ENCODE measurements at places on chromosomes 11 and 22.
A peak's percentile ranks its signal among the peaks of the same experiment; 100 is the strongest.

DNA sequence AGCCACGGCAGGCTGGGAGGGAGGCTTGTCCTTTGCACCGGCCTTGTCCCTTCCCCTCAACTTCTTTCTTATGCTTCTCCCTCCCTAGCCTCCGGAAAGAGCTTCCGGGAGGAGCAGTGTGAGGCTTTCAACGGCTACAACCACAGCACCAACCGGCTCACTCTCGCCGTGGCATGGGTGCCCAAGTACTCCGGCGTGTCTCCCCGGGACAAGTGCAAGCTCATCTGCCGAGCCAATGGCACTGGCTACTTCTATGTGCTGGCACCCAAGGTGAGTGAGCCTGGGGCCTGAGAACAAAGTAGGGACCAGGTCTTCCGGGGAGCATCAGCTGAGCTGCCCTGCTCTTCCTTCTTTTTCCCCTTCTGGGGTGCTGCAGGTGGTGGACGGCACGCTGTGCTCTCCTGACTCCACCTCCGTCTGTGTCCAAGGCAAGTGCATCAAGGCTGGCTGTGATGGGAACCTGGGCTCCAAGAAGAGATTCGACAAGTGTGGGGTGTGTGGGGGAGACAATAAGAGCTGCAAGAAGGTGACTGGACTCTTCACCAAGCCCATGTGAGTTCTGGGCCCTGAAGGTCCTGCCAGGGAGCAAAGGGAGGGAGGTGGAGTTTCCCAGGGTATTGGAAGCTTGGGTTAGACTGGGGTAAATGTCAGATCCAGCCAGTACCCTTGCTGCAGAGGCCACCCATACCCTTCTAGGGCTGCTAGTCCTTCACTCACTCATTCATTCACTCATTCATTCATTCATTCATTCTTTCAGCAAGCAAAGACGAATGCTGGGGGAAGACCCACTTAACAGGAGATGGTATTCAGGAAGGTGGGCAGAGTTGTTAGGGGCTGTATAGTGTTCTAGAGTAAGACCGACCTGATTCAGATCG, 22.6 kb downstream of the ADAMTS15 start:
- no peak for DNase-seq

DNA sequence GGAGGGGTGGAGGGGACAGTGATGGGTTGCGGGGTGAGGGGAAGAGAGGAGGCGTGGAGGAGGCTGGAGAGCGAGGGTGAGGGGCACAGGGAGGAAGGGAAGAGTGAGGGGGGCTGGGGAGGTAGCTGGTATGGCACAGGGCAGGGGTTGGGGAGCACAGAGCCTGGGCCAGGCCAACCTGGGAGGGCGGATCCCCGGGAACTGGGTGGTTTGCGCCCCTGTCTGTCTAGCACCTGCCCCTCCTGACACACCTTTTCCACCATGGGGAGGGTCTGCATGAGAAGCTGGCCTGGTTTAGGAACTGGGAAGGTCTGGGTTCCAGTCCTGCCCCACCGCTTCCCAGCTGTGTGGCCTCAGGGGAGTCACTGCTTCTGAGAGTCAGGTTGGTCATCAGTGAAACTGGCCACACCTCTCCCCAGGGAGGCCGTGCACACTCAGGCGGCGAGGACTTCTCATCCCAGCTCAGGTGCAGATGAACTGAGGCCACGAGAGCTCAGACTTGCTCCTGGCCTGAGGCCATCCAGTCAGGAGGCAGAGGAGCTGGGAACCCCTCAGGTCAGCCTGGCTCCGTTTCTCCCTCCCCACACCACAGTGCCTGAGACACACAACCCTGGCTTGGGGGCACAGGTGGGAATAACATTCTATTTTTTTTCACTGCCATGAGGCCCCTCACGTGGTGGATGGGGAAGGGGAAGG, 95.6 kb downstream of the PHF21B start:
- no peak for DNase-seq

DNA sequence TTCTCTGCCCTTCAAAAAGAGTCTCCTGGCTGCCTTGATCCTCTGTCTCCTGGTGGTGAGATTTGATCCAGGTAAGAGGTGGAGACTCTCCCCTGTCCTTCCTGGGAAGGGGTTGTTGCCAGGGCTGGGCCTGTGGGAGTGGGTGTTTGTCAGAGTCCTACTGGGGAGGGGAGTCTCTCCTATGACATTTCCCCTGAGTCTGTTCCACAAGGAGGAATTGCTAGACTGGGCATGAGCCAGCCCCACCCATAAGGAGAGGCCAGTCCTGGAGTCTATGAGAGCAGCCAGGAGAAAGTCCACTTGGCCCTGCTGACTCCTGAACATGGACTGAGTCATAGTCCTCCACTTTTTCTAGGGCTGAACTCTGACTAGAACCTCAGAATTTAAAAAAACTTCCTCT, 7.4 kb downstream of the PEX26 start:
- no peak for DNase-seq

DNA sequence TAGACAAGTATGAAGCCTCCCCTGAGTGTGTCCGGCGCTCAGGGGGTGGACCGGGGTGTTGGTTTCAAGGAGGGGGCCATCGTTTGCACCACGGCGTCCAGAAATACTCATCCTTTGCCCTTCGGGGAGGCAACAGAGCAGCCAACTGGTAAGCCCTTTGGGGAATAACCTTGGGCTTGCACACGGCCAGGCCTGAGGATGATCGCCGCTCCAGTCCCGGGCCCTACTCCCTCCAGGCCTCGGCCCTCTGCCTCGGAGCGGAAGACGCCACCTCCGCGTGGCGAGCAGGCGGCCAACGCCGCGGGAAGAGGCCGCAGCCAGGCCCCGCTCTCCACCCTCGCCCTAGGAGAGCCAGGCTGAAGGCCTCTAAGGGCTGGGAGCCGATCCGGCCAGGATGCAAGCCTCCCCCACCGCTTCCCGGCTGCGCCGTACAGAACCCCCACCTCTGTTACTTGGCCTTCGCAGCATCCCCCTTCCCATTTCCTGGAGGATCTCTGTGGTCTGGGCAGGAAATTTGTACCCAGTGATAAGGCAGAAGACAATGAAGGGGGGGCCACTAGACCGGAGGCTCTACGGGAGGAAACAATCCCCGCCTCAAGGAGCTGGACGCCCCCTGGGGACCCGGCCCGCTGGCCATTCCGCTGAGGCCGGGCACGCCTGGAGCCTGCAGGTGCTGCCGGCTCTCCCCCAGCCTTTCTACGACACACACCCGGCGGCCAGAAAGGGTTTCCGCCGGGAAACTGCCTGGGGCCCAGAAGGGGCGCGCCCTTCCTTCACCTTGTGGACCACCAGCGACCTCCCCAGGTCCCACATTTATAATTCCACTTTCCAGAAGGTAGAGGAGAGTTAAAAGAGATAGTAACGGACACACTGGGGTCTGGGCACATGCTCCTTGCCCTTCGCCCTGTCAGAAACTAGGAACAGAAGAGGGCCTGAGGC, 2.6 kb downstream of the ESAM start:
- DNase-seq = no peak

- no peak for DNase-seq
Measured at GRCh38 chr11:12097219-12097618, 13.2 kb upstream of the MICAL2 start.

DNA sequence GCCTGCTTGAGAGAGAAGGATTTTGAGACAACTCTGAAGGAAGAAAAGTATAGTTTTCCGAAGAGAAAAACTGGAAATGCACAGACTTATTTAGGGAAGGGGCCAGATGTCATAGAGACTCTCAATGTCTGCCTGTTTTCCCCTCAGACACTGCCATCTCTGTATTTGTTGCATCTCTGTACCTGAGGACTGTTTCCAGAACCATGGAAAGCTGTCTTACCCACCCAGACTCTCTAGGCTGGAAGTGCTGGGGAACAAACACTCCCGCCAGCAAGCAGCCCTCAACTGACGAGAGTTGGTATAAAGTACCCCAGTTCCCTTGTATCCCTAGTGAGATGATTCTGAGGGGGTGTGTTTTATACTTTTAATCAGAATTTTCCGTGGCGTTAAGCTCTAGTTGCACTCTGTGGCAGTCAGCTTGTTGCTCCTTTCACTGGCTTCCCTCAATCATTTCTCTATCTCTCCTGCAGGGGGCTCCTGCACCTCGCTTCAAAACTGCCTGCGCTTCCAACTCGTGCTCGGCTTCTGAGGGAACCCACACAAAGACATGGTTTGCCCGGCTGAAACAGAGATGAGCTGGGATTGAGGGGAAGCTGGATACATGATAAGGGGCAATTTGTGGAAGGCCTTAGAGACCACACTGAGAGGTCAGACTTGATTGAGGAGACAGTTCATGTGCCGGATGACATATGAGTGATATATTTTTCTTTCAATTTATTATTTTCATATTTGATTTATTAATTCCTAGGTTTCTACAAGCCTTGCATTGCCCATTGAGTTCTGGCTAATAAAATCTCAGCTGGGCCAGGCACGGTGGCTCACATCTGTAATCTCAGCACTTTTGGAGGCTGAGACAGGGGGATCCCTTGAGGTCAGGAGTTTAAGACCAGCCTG, 36.9 kb upstream of the CLPB start:
- peak; percentile 71 for DNase-seq

GRCh38 chr11:3085052-3085451, 27.8 kb upstream of the CARS1 start:
- DNase-seq = no peak

GRCh38 chr11:124751741-124752470, at the start of gene VSIG2:
TSS of gene VSIG2 (minus strand) at chr11:124752255. CDS start at chr11:124752137, 118 bp downstream.
- no peak for DNase-seq

DNA sequence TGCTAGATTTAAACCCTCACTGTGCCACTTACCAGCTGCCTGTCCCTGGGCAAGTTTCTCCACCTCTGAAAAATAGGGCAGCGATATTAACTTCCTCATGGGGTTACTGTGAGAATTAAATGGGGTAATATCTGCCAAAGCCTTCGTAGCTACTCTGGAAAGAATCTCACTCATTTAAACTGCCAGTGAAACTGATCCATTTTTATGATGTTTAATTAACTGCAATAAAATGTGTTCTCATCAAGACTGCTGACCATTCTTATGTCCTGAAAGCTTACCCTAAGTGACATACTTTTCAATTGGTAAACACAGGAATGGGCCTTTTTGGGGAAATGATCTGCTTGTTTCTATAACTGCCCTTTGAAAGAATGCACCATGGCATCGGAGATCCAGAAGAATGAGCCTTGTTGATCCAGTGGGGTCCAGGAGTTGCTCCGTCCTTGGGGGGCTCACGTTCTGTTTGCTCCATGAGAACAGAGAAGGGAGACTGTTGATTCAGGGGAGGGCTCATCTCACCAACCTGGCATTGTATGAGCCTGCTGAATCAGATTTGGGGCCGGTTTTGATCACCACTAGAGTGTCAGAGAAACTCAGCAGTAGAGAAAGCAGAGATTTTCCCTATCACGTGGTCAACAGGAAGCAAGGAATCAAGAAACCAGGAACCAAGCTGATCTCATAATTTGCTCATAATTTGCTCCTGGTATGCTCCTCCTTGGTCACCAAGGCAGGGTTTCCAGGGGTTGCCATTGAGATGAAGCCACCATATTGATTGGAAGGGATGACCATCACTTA, 7.0 kb upstream of the CCDC86 start:
- no peak for DNase-seq

GRCh38 chr11:131756479-131757110, 386.2 kb downstream of the NTM start:
- DNase-seq = peak; percentile 67

GRCh38 chr11:44179173-44179572, 83.7 kb downstream of the EXT2 start:
- peak; percentile 74 for DNase-seq

GRCh38 chr11:119144825-119145486, 3.9 kb upstream of the ABCG4 start:
- DNase-seq = peak; percentile 63

DNA sequence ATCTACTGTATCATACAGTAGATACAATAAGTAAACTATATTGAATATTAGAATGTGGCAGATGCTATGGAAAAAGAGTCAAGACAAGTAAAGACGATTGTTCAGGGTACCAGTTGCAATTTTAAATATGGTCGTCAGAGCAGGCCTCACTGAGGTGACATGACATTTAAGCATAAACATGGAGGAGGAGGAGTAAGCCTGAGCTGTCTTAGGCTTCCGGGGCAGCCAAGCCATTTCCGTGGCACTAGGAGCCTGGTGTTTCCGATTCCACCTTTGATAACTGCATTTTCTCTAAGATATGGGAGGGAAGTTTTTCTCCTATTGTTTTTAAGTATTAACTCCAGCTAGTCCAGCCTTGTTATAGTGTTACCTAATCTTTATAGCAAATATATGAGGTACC, 14.5 kb downstream of the PIK3IP1 start:
- DNase-seq = no peak

- no peak for DNase-seq
Measured at GRCh38 chr22:30565341-30565740, 9.1 kb downstream of the GAL3ST1 start.

DNA sequence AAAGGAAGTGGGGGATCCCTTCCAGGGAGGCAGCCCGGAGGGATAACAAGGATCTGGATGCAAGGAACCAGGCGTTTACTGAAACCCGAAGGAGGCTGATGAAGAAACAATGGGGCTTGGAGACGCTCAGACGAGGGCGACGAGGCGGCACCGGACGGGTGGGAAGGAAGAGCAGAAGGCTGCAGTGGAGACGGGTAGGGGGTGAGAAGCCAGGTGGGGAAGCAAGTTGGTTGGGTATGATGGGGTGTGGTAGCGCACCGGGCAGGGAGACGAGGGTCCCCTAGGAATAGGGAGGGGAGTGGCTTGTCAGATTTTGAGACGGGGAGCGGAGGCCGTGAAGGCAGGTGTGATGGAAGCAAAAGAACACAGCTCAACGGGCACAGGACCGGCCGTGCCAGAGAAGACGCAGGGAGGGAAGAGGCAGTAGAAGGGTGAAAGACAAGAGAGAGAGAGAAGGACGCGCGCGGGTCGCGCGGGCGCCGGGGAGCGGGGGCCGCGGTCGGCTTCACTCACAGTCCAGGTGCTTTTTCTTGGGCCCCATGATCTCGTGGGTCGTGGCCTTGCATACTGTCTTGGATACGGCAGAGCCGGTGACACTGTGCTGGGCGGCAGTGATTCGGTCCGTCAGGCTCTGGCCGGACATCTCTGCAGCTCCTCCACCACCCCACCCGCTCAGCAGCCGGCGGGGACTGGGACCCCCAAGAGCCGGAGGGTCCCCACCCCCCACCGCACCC, 579 bp downstream of the PICALM start:
- no peak for DNase-seq

DNA sequence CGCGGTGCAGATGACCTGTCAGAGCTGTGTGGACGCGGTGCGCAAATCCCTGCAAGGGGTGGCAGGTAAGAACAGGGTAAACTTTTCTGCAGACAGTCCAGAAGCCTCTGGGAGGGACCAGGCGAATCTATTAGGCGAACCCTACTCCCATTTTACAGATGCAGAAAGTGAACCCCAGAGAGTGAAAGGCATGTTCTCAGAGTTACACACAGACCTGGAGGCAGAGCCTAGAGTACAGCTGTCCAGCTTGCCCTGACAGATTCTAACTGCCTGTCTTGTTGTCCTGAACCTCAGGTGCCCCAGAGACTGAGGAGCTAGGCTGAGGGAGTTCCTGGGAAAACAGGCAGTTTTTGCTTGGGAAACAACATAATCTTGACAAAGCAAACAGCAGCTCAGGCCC, 665 bp downstream of the CCS start:
- no peak for DNase-seq

GRCh38 chr22:46081831-46082210, 68.5 kb upstream of the PPARA start:
- DNase-seq = no peak

GRCh38 chr11:2772544-2773031, 72.8 kb upstream of the KCNQ1OT1 start:
- DNase-seq = peak; percentile 53

- no peak for DNase-seq
Measured at GRCh38 chr11:134728186-134728585, 316.1 kb upstream of the B3GAT1 start.

Measured in fibroblast of upper back skin (primary cell).